ENCODE measurements at places on chromosomes 5 and 9. TPM values are rescaled to one million over a fixed set of nuclear protein-coding genes. Genes with fewer than 3 reads are reported as not detected.

GRCh38 chr5:72438141-72438540 lies 69.1 kb downstream of the ZNF366 start:
- H3K4me3 ChIP-seq: no peak overlapping the region
- H3K36me3 ChIP-seq: no peaks in the 10 kb centered on the region
- H3K27ac ChIP-seq: no peak overlapping the region
- H3K4me1 ChIP-seq: no peaks in the 10 kb centered on the region
- no peak for DNase-seq
- H3K27me3 ChIP-seq: no peaks in the 10 kb centered on the region

SLCO4C1 gene
- 31.2 TPM for total RNA-seq

- H3K4me1 ChIP-seq: no peaks in the 10 kb centered on the region
- no peak overlapping the region for H3K4me3 ChIP-seq
- no peak for DNase-seq
- H3K36me3 ChIP-seq: no peaks in the 10 kb centered on the region
Observed at GRCh38 chr9:129095908-129096307, 14.7 kb downstream of the CRAT start.

ENG gene
- 8.5 TPM for total RNA-seq

DNA sequence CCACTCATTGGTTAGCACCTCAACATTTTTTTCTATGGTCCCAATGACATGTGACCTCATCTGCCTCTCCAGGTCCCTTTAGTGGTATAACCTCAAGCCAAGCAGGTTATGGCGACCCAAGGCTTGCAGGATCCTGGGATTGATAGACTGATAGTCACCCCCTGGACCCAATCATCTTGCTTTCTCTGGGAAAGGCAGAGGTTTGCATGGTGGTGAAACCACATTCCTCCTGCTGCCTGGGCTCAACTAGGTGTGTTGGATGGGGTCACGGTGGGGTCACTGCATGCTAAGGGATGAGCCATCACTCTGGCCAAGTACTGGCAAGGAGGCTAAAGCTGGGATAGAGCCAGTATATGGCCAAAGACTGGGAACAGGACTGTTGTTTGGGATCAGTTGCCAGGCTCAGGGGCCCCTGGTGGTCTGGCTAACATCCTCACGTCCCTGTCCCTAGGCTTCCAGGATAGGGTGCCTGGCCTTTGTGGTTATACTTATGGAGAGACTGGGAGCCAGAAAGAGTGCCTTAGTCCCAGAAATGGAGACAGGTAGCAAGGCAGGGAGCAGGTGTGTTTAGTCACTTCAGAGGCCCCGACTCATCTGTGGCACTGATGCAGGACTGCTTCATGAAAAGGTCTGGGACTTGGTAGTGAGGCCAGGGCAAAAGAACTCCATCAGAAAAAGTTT lies 4.6 kb upstream of the SMIM32 start:
- no peak overlapping the region for H3K4me3 ChIP-seq
- no peak overlapping the region for H3K27ac ChIP-seq
- peaks cover 3% of the 10 kb centered on the region for H3K4me1 ChIP-seq
- H3K36me3 ChIP-seq: no peaks in the 10 kb centered on the region
- H3K27me3 ChIP-seq: peaks cover 5% of the 10 kb centered on the region
- DNase-seq: no peak

RRAGA gene
- 39.0 TPM for total RNA-seq

DNA sequence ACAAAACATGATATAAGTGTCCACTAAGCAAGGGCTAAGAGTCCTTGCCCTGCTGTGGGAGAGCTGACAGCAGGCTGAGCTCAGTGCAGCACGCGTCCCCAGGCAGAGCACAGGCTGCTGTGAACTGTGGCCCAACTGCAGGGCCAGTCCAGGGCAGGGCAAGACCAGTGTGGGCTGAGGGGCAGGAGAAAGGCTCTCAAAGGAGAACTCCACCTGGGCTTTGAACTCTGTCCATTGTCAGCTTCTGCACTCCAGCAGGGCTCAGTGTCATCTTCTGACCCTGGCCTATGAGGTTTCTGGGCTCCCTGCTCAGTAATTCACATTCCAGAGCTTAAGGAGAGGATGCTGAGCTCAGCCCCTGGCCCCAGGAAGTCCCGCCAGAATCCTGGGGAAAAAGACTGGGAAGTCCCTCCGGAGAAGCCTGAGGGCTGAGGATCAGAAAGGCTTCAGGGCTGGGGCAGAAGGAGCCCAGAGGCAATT lies 37.4 kb downstream of the LHFPL2 start:
- DNase-seq: no peak
- no peak overlapping the region for H3K4me3 ChIP-seq
- H3K27ac ChIP-seq: no peak overlapping the region
- no peaks in the 10 kb centered on the region for H3K36me3 ChIP-seq
- H3K4me1 ChIP-seq: no peaks in the 10 kb centered on the region
- H3K27me3 ChIP-seq: no peaks in the 10 kb centered on the region

FBXL7 gene
- not detected for total RNA-seq

ADAMTS6 gene
- total RNA-seq: 1.1 TPM

- no peaks in the 10 kb centered on the region for H3K36me3 ChIP-seq
- H3K27me3 ChIP-seq: no peaks in the 10 kb centered on the region
- H3K27ac ChIP-seq: no peak overlapping the region
- DNase-seq: peak; percentile 48
- H3K4me1 ChIP-seq: no peaks in the 10 kb centered on the region
Observed at GRCh38 chr9:69829484-69829883, 8.9 kb downstream of the CFAP95 start.

DNA sequence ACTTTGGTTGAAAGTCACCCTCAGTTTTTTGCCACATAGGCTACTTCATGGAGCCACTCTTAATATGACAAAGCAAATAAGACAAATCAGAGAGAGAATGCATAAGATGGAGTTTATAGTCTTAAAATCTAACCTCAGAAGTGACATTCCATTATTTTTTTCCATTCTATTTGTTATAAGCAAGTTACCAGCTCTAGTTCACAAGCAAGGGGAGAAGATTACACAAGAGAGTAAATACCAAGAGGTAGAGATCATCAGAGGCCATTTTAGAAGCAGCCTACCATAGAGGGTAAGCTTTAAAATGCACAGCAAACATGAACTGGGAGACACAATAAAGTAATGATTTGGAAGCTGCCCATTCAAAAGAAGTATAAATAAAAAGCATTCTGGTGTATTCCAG lies 651.3 kb upstream of the MEF2C start:
- H3K4me3 ChIP-seq: no peak overlapping the region
- no peaks in the 10 kb centered on the region for H3K4me1 ChIP-seq
- H3K27ac ChIP-seq: no peak overlapping the region

- no peak overlapping the region for H3K27ac ChIP-seq
- DNase-seq: no peak
Observed at GRCh38 chr5:126178521-126178920, 244.7 kb upstream of the GRAMD2B start.

GRCh38 chr9:37972351-37972848 lies 68.5 kb upstream of the SLC25A51 start:
- no peaks in the 10 kb centered on the region for H3K36me3 ChIP-seq
- H3K4me3 ChIP-seq: no peak overlapping the region
- H3K4me1 ChIP-seq: no peaks in the 10 kb centered on the region
- no peak overlapping the region for H3K27ac ChIP-seq
- no peak for DNase-seq
- no peaks in the 10 kb centered on the region for H3K27me3 ChIP-seq

DNA sequence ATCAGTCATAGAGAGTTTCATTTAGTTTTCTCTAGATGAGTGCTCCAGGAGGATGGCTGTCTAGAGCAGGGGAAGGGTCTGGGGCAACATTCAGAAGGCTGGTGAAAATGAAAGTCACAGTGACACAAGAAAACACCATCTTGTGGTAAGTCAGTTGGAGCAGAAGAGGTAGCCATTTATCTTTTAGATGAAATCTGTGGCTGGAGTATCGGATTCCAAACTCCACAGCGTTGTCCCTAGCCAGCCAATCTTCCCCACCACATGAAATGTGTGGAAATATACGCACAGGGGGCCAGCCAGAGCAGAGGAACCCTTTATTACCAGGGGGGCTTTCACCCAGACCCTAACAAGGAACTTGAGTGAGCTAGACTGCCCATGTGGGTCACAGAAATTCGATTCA lies 15.9 kb upstream of the TNFAIP8 start:
- no peaks in the 10 kb centered on the region for H3K27me3 ChIP-seq
- peak overlapping the region; percentile 70 for H3K27ac ChIP-seq
- no peak overlapping the region for H3K4me3 ChIP-seq
- no peak for DNase-seq
- peaks cover 79% of the 10 kb centered on the region for H3K4me1 ChIP-seq

- H3K36me3 ChIP-seq: no peaks in the 10 kb centered on the region
- H3K27ac ChIP-seq: no peak overlapping the region
- H3K27me3 ChIP-seq: no peaks in the 10 kb centered on the region
- DNase-seq: peak; percentile 4
Observed at GRCh38 chr5:133354323-133355185, 257.8 kb downstream of the FSTL4 start.

DNA sequence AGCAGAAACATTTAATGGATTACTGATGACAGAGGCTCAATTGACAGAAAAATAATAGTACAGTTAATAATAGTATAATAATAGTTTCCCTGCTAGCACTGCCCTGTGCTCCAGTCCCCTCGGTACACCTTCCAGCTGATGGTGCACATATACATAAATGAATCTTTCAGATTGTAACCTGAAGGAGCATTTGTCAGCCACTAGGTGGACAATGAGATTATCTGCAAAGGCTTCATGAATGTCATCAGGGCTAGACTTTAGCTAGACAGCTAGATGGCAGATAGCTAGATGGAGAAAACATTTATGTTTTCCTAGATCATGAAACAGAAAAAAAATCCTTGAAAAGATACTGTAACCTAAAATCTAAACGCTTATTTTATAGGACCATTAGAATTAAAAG lies 304.4 kb upstream of the SMC2 start:
- peak; percentile 3 for DNase-seq
- H3K27ac ChIP-seq: no peak overlapping the region
- no peak overlapping the region for H3K4me3 ChIP-seq
- no peaks in the 10 kb centered on the region for H3K4me1 ChIP-seq
- no peaks in the 10 kb centered on the region for H3K36me3 ChIP-seq

ANKRD33B gene
- 4.3 TPM for total RNA-seq

ADAMTS12 gene
- not detected for total RNA-seq

- no peaks in the 10 kb centered on the region for H3K36me3 ChIP-seq
- H3K27ac ChIP-seq: peak overlapping the region; percentile 72
- peaks cover 13% of the 10 kb centered on the region for H3K27me3 ChIP-seq
- peaks cover 31% of the 10 kb centered on the region for H3K4me1 ChIP-seq
Observed at GRCh38 chr9:132486706-132487350, 76.8 kb downstream of the CFAP77 start.

DNA sequence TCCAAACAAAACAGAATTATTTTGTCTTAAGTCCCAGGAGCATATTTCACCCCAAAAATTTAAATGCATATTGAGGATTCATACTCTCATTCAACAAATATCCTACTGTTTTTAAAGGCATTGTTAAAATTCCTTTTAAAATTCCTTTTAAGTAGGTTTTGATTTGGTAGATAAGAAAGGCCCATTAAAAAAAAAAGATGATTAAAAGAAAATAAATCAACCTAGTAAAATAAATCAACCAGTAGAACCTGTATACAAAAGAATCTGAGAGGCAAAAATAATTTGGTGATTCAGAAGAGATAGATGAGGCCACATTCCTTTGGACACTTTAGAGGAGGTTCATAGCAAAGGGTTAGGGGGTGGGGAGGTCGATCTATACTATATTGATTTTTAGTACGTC lies 585.3 kb upstream of the TLE4 start:
- no peaks in the 10 kb centered on the region for H3K36me3 ChIP-seq
- no peak overlapping the region for H3K4me3 ChIP-seq
- H3K27me3 ChIP-seq: no peaks in the 10 kb centered on the region
- no peak overlapping the region for H3K27ac ChIP-seq
- no peaks in the 10 kb centered on the region for H3K4me1 ChIP-seq

SLC34A3 gene
- not detected for total RNA-seq

ZNF879 gene
- total RNA-seq: 4.2 TPM

TMEM171 gene
- total RNA-seq: 0.42 TPM

EGFLAM gene
- total RNA-seq: not detected

HRH2 gene
- 3.1 TPM for total RNA-seq

GRCh38 chr5:108303086-108303485 lies 78.8 kb downstream of the FBXL17 start:
- no peak for DNase-seq
- no peaks in the 10 kb centered on the region for H3K4me1 ChIP-seq
- no peaks in the 10 kb centered on the region for H3K36me3 ChIP-seq
- H3K4me3 ChIP-seq: no peak overlapping the region
- no peak overlapping the region for H3K27ac ChIP-seq

GRCh38 chr9:99085949-99086948 lies 18.7 kb upstream of the TGFBR1 start:
- no peaks in the 10 kb centered on the region for H3K36me3 ChIP-seq
- peaks cover 15% of the 10 kb centered on the region for H3K4me1 ChIP-seq
- no peak overlapping the region for H3K27ac ChIP-seq
- no peak for DNase-seq
- no peaks in the 10 kb centered on the region for H3K27me3 ChIP-seq

DNA sequence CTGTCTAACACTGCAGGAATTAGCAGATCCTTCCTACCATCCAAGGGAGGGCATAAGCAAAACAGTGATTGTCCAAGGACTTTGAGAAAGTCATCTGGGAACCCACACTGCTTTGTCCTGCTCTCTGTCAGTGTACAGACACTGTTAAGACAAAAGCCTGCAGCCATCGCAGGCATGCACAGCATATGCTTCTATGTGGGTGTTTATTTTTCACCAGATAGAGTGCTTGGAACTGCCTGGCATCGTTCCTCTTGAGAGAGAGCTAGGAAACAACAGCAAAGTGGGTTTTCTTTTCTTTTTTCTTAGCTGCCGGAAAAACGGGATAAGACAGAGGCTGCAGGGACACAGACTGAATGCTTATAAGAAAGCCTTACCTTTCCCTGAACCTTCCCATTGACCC lies 212.3 kb downstream of the ICE1 start:
- no peak overlapping the region for H3K27ac ChIP-seq
- no peaks in the 10 kb centered on the region for H3K4me1 ChIP-seq
- H3K27me3 ChIP-seq: no peaks in the 10 kb centered on the region
- DNase-seq: no peak
- no peaks in the 10 kb centered on the region for H3K36me3 ChIP-seq

ARSI gene
- 0.19 TPM for total RNA-seq

ZNF608 gene
- total RNA-seq: not detected

- no peak overlapping the region for H3K27ac ChIP-seq
- no peaks in the 10 kb centered on the region for H3K27me3 ChIP-seq
- H3K36me3 ChIP-seq: no peaks in the 10 kb centered on the region
- no peak for DNase-seq
Observed at GRCh38 chr5:111966290-111966689, 209.3 kb upstream of the NREP start.

GRCh38 chr5:139177809-139178588 lies 20.2 kb downstream of the SIL1 start:
- H3K27ac ChIP-seq: no peak overlapping the region
- H3K27me3 ChIP-seq: no peaks in the 10 kb centered on the region
- no peak for DNase-seq
- peaks cover 19% of the 10 kb centered on the region for H3K4me1 ChIP-seq
- H3K4me3 ChIP-seq: no peak overlapping the region

Data from natural killer cell (primary cell).